ENCODE measurements at places on chromosomes 4 and X.

GRCh38 chr4:165737309-165737972 lies 135.6 kb upstream of the TLL1 start:
- DNase-seq, result no peak

- DNase-seq, result no peak
Observed at GRCh38 chr4:27873596-27873995, 1013.0 kb downstream of the STIM2 start.

DNA sequence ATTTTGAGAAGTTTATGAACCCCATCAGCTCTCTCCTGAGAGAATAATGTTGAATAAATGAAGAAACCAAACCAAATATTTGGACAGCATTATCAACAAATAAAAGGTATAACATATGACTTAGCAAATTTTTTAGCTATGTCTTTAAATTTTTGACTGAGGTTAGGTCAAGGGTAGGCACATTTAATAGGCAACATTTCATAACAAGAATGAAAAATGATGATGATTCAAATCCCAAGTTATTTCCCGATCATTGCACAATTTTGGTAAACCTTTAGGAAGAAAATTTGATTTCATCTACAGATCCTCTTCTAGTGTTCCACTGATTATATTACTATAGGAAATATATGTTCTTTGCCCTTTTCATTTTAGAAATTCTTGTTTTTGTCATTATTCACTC lies 123.7 kb upstream of the TLR3 start:
- no peak for DNase-seq

DNA sequence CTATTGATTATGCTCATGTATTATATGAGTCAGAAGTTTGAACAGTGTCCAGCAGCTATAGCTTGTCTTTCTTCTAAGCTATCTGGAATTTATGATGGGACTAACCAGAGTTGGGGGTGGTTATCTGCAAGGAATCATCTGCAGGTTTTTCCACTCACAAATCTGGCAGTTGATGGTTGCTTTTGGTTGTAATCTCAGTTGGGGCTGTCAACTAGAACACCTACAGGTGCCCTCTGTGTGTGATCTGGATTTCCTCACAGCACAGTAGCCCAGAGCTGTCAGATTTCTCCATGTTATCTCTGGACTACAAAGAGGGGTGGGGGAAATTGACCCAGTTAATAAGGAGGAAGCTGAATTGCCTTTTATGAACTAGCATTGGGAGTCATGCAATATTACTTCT lies 51.4 kb upstream of the MAP9 start:
- DNase-seq, result no peak

GRCh38 chr4:108637856-108638255 lies 12.5 kb upstream of the OSTC start:
- DNase-seq, result no peak

- no peak for DNase-seq
Observed at GRCh38 chr4:37770016-37770415, 56.5 kb upstream of the PGM2 start.

Measured in esophagus squamous epithelium (tissue), 5 donors.